Stomach (tissue), 19 donors: ENCODE measurements at places on chromosomes 6 and 20. TPM values are rescaled to one million over a fixed set of nuclear protein-coding genes. Genes with fewer than 3 reads are reported as not detected.

The CALHM5 gene
- total RNA-seq, result 4.2 TPM

The CCN5 gene
- 19.9 TPM for total RNA-seq

The WFDC12 gene
- total RNA-seq, result not detected

The CLVS2 gene
- total RNA-seq, result not detected

The SLC22A3 gene
- 5.8 TPM for total RNA-seq

The DACT2 gene
- total RNA-seq, result not detected

The DAAM2 gene
- total RNA-seq, result 41.7 TPM

The SGK2 gene
- total RNA-seq, result 26.2 TPM

The MATN4 gene
- total RNA-seq, result not detected

The GLP1R gene
- total RNA-seq, result not detected

The TRIM38 gene
- total RNA-seq, result 7.8 TPM

The ADGRB3 gene
- 0.58 TPM for total RNA-seq

The PXDC1 gene
- total RNA-seq, result 77.1 TPM

The PNLDC1 gene
- total RNA-seq, result not detected

The CYP24A1 gene
- total RNA-seq, result not detected

The C4B gene
- total RNA-seq, result 43.7 TPM

The WFDC10B gene
- not detected for total RNA-seq

The NKX2-4 gene
- not detected for total RNA-seq

The CEP57L1 gene
- 13.8 TPM for total RNA-seq

The ADTRP gene
- 63.6 TPM for total RNA-seq

The MCHR2 gene
- total RNA-seq, result not detected

The HLA-F gene
- 108 TPM for total RNA-seq

The HLA-DMB gene
- total RNA-seq, result 9.9 TPM

The LEMD2 gene
- 57.5 TPM for total RNA-seq

The GPX5 gene
- total RNA-seq, result not detected

The ECT2L gene
- not detected for total RNA-seq

The HTR1E gene
- total RNA-seq, result 4.1 TPM

The MTFR2 gene
- 4.0 TPM for total RNA-seq

The TBX18 gene
- total RNA-seq, result not detected

The SLC22A1 gene
- 2.0 TPM for total RNA-seq
